ENCODE measurements at places on chromosomes 16 and 17. TPM values are rescaled to one million over a fixed set of nuclear protein-coding genes. Genes with fewer than 3 reads are reported as not detected.

Gene HOXB1
- total RNA-seq = not detected

Gene MMP2
- total RNA-seq = not detected

DNA sequence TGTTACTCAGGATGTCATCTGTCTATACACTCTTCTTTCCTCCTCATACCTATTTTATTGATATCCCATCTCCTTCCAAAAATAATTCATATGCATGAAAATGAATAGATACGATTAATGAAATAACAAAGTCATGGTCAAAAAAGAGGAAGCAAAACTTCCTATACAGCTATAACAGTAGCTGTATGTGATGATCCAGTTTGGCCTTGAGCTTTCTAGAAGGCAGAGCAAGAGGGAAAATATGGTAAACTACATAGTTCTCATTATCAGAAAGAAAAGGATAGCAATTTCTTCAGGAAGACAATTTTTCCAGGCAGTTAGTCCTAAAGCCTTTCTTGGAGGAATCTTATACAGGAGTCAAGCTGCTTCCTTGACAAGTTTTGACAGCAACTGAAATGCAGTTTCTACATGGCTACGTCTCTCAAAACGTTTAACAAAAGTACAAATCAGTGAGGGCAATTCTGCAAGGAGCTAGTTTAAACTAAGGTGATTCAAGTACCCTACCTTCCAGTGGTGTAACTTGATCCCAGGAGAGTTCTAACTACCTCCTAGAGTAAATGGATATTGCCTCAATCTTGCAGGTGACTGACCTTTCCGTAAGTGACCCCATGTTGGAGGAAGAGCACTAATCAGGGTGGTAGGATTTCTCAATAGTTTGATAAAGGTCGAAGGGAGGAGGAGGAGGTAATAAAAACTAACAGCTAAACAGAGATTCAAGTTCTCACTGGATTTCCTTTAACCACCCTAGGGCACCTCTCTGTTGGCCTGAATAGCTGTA is 1.0 kb downstream of the SPAG5 start:
- peaks cover 25% of the 10 kb centered on the region for H3K36me3 ChIP-seq
- H3K4me3 ChIP-seq = peak overlapping the region; percentile 89
- no peaks in the 10 kb centered on the region for H3K27me3 ChIP-seq

DNA sequence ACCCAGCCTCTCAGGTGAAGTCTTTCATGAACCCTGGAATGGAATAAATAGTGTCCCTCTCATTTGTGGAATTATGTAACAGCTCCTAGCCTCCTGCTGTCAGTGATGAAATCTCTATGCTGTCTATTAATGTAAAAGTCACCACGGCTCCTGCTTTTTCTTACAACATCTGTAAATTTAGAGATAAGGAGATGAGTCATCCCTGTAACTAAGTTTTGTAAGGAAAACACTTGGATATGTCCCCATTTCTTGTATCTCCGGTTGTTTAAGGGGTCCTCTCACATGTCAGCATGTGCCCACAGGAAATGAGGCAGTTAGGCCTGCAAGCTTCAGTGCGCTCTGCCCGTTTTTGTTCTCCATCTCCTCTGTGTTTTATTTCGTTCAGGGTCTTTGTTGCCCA is 2.8 kb upstream of the NAT9 start:
- no peaks in the 10 kb centered on the region for H3K27me3 ChIP-seq
- H3K36me3 ChIP-seq = peaks cover 11% of the 10 kb centered on the region
- no peak overlapping the region for H3K4me3 ChIP-seq
- H3K27ac ChIP-seq = peak overlapping the region; percentile 85
- DNase-seq = no peak
- H3K4me1 ChIP-seq = peaks cover 61% of the 10 kb centered on the region

DNA sequence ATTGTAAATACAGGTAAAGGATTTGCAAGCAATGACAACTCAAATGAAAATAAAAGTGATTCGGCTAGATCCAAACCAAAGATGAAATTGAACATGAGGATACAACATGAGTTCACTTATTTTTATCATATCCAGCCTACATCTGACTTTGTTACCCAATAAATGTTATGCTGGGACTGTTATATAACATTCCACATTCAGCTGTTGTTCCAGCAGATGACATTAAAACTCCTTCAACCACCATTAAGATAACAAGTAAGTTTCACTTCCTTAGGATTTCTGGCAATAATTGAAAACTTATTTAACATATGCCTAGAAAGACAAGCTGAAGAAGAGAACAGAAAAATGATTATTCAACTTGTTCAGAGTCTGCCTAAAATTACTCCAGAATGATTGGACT is 729.4 kb downstream of the CDH11 start:
- no peak for DNase-seq
- no peaks in the 10 kb centered on the region for H3K27me3 ChIP-seq
- H3K36me3 ChIP-seq = no peaks in the 10 kb centered on the region
- no peak overlapping the region for H3K27ac ChIP-seq
- H3K4me3 ChIP-seq = no peak overlapping the region
- H3K4me1 ChIP-seq = no peaks in the 10 kb centered on the region

Data from activated CD4-positive, alpha-beta T cell treated with anti-CD3 and anti-CD28 coated beads for 36 hours (primary cell).